ENCODE measurements at places on chromosomes 12 and 14.

DNA sequence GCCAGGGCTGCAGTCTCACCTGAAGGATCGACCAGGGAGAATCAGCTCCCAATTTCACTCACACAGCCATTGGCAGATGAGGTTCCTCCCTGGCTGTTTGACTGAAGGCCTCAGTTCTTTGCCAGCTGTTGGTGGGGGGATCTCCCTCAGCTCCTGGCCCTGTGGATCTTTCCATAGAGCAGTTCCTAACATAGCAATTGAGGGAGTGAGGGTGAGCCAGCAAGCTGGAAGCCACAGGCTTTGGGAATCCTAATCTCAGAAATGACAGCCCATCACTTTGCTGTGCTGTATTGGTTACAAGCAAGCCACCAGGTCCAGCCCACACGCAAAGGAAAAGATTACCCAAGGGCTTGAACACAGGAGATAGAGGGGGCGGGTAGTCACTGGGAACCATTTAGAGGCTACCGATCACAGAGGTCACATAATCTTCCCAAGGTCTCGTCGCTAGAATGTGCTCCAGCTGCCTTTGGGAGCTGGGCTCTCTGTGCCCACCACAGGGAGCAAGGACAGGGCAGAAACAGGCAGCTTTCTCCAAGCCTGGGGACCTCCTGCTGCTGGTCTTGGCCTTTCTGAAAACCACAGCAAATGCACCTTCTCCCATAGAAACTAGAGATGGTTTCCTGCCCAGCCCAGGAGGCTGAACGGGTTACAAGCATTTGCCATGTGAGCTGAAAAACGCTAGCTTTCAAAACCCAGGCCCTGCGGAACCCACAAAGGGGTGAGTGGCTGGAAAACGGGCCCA lies 4.6 kb upstream of the OTUB2 start:
- DNase-seq = no peak

DNA sequence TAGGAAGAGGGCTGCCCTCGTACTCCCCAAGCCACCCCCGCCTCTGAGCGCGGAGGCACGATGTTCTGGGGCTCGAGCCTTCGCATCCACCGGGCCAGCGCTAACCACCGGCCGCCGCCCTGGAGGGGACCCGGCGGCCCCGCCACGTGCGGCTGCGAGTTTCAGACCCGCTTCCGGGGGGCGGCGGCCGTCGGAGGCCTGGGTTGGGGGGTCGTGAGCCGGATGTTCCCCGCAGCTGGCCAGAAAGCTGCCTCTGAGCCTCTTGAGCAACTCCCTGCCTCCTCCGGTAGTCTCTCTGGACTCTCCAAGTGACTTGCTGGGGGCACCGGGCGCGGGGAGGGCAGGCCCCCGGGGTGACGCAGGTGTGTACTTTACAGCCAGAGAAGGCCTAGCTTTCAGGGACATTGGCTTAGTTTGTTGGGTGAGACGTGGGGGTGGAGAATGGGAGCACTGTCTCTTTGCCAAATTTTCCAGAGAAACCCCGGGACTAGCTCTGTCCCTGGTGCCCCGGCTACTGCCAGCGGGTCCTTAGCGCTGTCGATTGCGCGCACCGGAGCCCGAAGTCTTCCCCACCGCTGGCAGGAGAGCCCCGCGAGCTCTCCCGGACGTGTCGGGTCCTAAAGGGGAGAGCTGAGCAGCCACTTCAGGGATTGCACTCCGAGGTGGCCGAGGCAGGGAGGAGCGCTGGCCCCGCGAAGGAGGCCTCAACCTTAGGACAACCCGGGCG lies 15.6 kb downstream of the OTX2 start:
- no peak for DNase-seq

DNA sequence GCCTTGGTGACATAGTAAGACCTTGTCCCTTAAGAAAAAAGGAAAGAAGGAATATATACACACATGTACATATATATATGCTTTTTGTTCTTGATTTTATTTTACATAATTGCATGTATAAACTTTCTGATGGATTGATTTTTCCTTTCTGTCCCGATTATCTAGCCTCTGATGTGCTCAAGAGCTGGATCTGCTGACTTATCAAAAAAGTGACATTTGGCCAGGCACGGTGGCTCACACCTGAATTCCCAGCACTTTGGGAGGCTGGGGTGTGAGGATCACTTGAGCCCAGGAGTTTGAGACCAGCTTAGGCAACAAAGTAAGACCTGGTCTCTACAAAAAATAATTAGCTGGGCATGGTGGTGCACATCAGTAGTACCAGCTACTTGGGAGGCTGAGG lies 12.0 kb downstream of the SNRNP35 start:
- DNase-seq = no peak

GRCh38 chr12:15688202-15688736 lies 100.9 kb downstream of the EPS8 start:
- DNase-seq = peak; percentile 29

DNA sequence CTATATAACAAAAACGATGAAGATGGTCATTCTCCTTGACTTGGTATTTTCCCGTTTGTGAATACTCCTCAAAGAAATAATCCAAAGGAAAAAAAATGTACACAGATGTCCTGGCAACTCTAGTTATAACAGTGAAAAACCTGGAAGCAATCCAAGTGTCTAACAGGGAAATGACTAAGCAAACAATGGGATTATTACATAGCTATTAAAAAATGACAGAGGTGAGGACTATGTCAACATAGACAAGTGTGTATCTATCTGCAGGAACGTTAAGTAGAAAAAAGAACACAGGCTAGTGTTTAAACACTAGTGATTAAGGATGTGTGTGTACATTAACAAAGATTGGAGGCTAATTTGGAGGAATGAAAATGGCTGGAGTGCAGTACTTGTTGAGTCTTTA lies 5.9 kb upstream of the APOLD1 start:
- DNase-seq = no peak

GRCh38 chr14:93234798-93235197 lies 27.7 kb downstream of the UBR7 start:
- DNase-seq = no peak

GRCh38 chr14:22886500-22887259 lies 3.7 kb downstream of the REM2 start:
- DNase-seq = no peak

DNA sequence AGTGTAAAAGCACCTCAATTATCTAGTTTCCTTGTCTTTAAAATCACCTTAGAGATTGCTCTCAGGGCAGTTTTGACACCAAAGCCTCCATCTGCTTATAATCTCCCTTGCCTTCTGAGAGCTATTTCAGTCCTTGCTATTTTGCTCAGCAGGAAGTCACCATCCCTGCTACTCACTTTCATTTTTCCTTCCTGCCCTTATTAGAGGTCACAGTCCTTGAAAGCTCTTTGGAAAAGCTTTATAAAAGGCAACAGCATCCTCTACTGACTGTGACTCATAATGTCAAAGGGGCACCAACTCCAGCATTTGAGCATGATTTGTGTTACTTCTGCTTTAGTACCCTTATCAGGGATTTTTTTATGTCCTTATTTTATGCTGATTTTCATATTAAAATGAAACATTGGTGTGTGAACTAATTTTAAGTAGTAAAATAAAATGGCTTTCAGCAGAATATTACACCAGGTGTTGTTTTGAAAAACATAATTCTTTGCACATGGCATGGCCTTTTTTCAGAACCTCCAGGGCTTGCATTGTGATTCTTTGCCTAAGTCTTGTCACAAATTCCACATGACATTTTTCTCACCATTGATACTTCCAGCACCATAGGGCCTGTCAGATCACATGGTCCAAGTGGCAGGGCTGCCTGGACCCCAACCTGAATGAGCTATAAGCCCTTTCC lies 213.0 kb downstream of the ADAMTS20 start:
- DNase-seq = no peak

- no peak for DNase-seq
Measured at GRCh38 chr14:104794099-104794498, 1.4 kb downstream of the AKT1 start.

- DNase-seq = no peak
Measured at GRCh38 chr12:106181401-106182114, 42.8 kb upstream of the NUAK1 start.

DNA sequence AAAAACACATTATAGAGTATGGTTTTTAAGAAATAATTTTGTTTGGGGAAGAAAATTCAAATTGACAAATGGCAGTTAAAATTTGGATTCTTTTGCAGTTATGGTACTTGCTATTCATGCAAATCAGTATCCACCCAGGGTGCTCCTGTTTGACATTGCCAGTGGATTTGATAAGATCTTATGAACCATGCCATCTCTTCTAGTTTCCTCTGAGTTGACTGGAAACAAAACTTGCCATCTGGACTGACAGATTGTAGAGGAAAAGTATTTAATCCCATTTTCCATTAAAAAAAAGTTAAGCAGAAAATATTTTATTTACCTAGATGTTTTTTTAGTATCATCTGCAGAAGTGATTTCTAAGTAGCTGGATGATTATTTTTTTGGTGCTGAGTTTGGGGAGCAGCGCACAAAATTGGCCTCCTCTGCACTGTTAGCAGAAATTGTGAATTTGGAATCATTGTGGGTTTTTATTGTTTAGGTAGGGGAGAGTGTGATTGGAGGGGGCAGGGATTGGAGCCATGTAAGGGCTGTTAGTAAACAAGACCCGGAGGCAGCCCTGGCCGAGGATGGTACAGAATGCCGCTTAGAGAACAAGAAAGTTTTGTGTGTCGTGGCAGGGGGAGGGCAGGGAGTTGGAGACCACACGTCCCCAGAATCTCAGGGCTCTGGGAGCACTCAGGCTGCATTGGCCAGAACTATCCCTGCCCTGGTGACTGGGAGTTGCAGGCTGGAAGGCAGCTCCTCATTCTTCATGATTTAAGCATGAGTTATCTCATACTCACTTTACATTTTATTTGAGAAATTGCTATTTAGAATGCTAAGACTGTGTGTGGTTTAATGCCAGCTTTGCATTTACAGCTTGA lies 56.6 kb downstream of the WDR20 start:
- DNase-seq = peak; percentile 92

DNA sequence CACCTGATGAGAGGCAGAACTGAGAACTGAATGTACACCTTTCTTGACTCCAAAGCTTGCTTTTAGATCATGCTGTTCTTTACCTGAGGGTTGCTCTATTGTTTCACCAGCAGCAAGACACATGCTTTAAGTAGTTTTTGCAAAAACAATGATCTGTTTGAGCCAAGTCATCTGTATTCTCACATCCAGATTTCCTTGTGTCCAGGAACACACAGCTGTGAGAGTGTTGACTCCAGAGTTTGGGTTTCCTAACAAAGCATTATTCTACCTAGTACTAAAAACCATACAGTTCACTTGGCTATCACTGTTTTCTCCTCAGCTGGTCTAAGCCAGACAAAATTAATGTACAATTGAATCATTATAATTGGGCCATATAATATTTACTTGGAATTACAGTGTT lies 120.4 kb downstream of the STAB2 start:
- DNase-seq = no peak

DNA sequence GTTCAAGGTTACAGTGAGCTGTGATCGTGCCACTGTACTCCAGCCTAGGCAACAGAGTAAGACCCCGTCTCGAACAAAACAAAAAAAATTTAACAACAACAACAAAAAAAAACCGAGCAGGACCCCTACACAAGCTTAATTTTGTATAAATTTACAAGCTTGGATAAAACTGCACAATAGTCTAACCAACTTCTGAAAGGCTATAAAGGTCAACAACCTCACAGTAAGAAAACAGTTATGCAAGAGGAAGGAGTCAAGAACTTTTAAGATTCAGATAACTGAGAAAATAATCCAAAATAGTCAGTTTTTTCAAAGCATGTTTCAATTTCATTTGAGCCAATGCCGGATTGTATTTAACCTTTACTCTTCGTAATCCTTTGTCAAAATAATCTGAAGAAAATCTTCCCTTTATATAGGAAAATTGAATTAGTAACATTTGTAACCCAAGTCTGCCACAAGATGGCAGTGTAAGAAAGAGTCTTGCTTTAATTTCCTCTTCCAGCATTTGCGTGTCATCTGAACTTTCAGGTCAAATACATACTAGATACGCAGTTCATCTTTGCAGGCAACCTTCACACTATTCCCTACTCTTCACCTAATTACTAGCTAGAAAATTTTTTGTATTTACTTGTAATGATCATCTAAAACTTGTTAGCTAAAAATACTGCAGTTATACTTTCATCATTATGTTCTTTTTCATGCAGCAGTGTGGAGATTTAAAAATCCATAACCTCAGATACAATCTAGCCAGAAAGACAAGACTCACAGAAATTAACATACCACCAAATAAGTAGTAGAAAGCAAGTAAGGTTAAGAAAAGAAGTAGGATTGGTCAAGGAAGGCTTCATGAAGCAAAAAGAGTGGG lies 5.8 kb downstream of the CCNB1IP1 start:
- DNase-seq = peak; percentile 68

- DNase-seq = no peak
Measured at GRCh38 chr14:104524726-104525125, 54.8 kb upstream of the C14orf180 start.

GRCh38 chr14:64811676-64812075 lies 68.0 kb downstream of the SPTB start:
- no peak for DNase-seq

DNA sequence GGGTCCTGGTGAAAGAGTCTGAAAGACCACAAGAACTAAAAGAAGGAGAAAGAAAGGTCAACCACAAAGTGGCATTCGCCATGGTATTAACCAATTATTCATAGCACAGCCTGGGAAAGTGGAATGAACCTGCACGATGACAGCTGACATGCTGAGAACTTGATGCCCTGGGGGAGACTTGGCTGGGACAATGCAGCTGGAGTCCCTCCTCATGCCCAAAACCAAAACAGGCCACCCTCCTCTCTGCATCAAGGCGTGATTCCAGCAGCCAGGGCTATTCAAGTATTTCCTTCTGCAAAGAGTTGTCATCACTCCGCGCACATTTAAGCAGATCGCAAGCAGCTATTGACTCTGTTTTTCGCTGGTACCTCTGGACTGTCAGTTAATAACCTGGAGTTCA lies 167.1 kb upstream of the NOS1 start:
- no peak for DNase-seq

DNA sequence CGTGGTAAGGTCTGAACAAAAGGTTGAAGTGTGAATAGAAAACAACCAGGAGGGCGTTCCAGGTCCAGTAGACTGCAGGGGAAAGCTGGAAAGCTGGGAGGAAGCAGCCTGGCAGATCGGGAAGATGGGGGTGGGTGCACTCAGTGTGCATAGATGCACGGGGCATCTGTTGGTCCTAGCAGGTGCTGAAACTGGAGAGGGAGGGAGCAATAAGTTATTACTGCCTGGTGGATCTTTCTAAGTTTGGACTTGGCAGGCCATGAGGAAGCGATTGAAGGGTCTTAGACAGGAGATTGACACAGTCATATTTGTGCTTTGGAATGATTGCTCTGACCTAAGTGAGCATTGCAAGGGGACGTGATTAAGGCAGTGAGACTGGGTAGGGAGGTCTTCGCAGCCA lies 194.4 kb downstream of the EFCAB11 start:
- no peak for DNase-seq

DNA sequence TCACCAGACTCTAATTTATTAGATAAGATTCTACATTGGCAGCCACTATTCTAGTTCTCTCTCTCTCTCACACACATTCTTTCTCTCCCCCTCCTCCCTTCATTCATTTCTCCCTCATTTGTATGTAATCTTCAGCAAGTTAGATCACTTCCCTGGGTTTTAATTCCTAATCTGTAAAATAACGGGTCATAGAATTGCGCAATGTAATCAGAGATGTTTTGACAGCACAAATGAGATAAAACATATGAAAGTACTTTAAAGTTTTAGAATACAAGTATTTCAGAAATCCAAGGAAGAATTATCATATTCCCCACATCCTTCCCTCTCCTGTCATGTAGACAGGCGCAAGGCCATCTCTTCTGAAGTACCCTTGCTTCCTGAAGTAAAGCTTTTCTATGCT lies 21.7 kb downstream of the STYK1 start:
- no peak for DNase-seq

GRCh38 chr12:116624516-116624915 lies 65.3 kb downstream of the MAP1LC3B2 start:
- DNase-seq = no peak

GRCh38 chr12:69003991-69004390 lies 71.0 kb upstream of the CPM start:
- DNase-seq = no peak

- no peak for DNase-seq
Measured at GRCh38 chr12:109389146-109389545, 41.4 kb downstream of the MYO1H start.

Data from hippocampal formation (tissue), 2 donors.